ENCODE measurements at places on chromosomes 11 and 22. TPM values are rescaled to one million over a fixed set of nuclear protein-coding genes. Genes with fewer than 3 reads are reported as not detected.

DNA sequence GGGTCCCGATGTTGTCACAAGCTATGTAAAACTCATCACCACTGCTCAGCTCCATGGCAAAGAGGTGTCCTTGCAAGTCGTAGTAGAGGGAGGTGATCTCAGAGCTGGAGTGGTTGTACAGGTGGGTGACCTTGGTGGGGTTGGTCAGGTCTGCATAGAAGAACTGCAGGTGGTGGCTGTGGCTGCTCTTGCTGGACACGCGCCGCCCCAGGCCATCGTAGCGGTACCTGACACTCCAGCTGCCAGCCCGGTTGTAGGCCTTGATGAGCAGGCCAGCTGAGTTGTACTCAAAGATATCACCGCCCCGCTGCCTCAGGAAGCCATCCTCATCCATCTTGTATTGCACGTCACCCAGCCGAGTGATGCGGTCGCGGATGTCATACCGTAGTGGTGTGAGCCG is 94.6 kb upstream of the NARS2 start:
- no peak overlapping the region for H3K4me3 ChIP-seq
- no peaks in the 10 kb centered on the region for H3K4me1 ChIP-seq
- no peaks in the 10 kb centered on the region for H3K27me3 ChIP-seq
- no peak overlapping the region for H3K27ac ChIP-seq

- H3K4me3 ChIP-seq, result no peak overlapping the region
- H3K4me1 ChIP-seq, result no peaks in the 10 kb centered on the region
- H3K27ac ChIP-seq, result no peak overlapping the region
- no peaks in the 10 kb centered on the region for H3K27me3 ChIP-seq
These were observed 670 bp downstream of the LSP1 start for GRCh38 chr11:1853376-1854131.

- H3K4me1 ChIP-seq, result no peaks in the 10 kb centered on the region
- no peak overlapping the region for H3K27ac ChIP-seq
- H3K4me3 ChIP-seq, result no peak overlapping the region
- no peaks in the 10 kb centered on the region for H3K27me3 ChIP-seq
- H3K36me3 ChIP-seq, result no peaks in the 10 kb centered on the region
These were observed 33.4 kb upstream of the H19 start for GRCh38 chr11:2031058-2031457.

GRCh38 chr11:76673176-76674142 is 2.9 kb upstream of the LRRC32 start:
- no peaks in the 10 kb centered on the region for H3K36me3 ChIP-seq
- H3K4me3 ChIP-seq, result no peak overlapping the region
- no peak for DNase-seq
- H3K4me1 ChIP-seq, result no peaks in the 10 kb centered on the region

DNA sequence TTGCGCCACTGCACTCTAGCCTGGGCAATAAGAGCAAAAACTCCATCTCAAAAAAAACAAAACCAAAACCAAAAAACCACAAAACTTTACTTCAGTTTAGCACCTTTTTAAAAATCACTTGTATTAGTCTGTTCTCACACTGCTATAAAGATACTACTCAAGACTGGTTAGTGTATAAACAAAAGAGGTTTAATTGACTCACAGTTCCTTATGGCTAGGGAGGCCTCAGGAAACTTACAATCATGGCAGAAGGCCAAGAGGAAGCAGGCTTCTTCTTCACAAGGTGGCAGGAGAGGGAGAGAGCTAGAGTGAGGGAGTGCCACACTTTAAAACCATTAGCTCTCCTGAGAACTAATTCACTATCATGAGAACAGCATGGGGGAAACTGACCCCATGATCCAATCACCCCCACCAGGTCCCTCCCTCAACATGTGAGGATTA is 261.3 kb downstream of the TMEM135 start:
- no peaks in the 10 kb centered on the region for H3K4me1 ChIP-seq
- DNase-seq, result no peak
- no peaks in the 10 kb centered on the region for H3K27me3 ChIP-seq
- H3K27ac ChIP-seq, result no peak overlapping the region

- H3K4me3 ChIP-seq, result no peak overlapping the region
- H3K4me1 ChIP-seq, result no peaks in the 10 kb centered on the region
- no peak overlapping the region for H3K27ac ChIP-seq
These were observed 8.9 kb downstream of the HPX start for GRCh38 chr11:6431861-6432260.

GRCh38 chr11:117818041-117818873 is 6.3 kb downstream of the FXYD2 start:
- H3K4me1 ChIP-seq, result peaks cover 5% of the 10 kb centered on the region
- H3K4me3 ChIP-seq, result no peak overlapping the region
- no peak overlapping the region for H3K27ac ChIP-seq
- no peaks in the 10 kb centered on the region for H3K36me3 ChIP-seq
- H3K27me3 ChIP-seq, result no peaks in the 10 kb centered on the region
- no peak for DNase-seq

DNA sequence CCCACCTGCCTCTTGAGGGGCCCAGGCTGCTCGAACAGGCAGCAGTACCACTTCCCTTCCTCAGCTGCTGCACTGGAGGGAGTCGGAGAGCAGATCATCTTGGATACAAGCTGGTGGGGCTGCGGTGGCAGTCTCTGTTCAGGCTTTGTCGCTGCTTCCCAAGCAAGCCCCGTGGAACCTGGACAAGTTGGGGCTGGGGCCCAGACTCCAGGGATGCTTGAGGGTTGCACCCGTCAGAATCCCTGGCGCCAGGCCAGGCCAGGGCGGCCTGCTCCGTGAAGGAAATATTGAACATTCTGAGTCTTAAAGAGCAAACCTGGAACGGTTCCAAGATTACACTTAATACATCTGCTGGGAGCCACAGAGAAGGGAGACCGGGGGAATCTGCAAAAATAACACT is 310.1 kb upstream of the SORL1-AS1 start:
- no peaks in the 10 kb centered on the region for H3K36me3 ChIP-seq
- no peak overlapping the region for H3K4me3 ChIP-seq
- no peak overlapping the region for H3K27ac ChIP-seq
- DNase-seq, result no peak
- no peaks in the 10 kb centered on the region for H3K4me1 ChIP-seq

- H3K4me3 ChIP-seq, result no peak overlapping the region
- no peak for DNase-seq
- H3K36me3 ChIP-seq, result no peaks in the 10 kb centered on the region
These were observed 23.7 kb upstream of the BID start for GRCh38 chr22:17797721-17798559.

The PRMT3 gene
- total RNA-seq, result 18.7 TPM

The KCNK7 gene
- total RNA-seq, result 0.74 TPM

The CRYBB2 gene
- total RNA-seq, result 1.9 TPM

The HSPB2 gene
- not detected for total RNA-seq
